ENCODE measurements at places on chromosomes 2 and 18. TPM values are rescaled to one million over a fixed set of nuclear protein-coding genes. Genes with fewer than 3 reads are reported as not detected.

The CNRIP1 gene
- 27.4 TPM for total RNA-seq

The PDCL3 gene
- 9.2 TPM for total RNA-seq

The UGT1A3 gene
- total RNA-seq: not detected

The CYTIP gene
- total RNA-seq: not detected

The BOLL gene
- not detected for total RNA-seq

The PAX3 gene
- 5.8 TPM for total RNA-seq

The VSNL1 gene
- 0.16 TPM for total RNA-seq

The TWIST2 gene
- total RNA-seq: 46.2 TPM

The DUSP11 gene
- 35.8 TPM for total RNA-seq

The L3MBTL4 gene
- 0.49 TPM for total RNA-seq

The KCNG2 gene
- total RNA-seq: not detected

The PTPRN gene
- total RNA-seq: 0.36 TPM

The SLC9A4 gene
- under 0.01 TPM for total RNA-seq

The KCNG3 gene
- total RNA-seq: not detected

The IL18R1 gene
- total RNA-seq: 1.3 TPM

The TMEM17 gene
- 2.1 TPM for total RNA-seq

The TCF4 gene
- total RNA-seq: 215 TPM

The CD8B gene
- total RNA-seq: not detected

The AOX1 gene
- total RNA-seq: 81.1 TPM

The SNORC gene
- total RNA-seq: 1.3 TPM

The HOXD13 gene
- not detected for total RNA-seq

The HAAO gene
- 7.0 TPM for total RNA-seq

The TMEM163 gene
- total RNA-seq: 0.12 TPM

The TDRD15 gene
- not detected for total RNA-seq

The IRS1 gene
- 77.6 TPM for total RNA-seq

The SRD5A2 gene
- 11.4 TPM for total RNA-seq

The CCDC141 gene
- not detected for total RNA-seq

The UGT1A6 gene
- not detected for total RNA-seq

The ABCG5 gene
- not detected for total RNA-seq

The APCDD1 gene
- 511 TPM for total RNA-seq

The SGPP2 gene
- 0.12 TPM for total RNA-seq

The SCN2A gene
- total RNA-seq: 0.36 TPM

The KCNJ3 gene
- total RNA-seq: not detected

The CHRND gene
- not detected for total RNA-seq

The INPP5D gene
- total RNA-seq: 0.36 TPM

The RAPGEF4 gene
- total RNA-seq: 0.61 TPM

The CXCR4 gene
- total RNA-seq: not detected

The YPEL5 gene
- total RNA-seq: 98.1 TPM

The LCT gene
- not detected for total RNA-seq

The PGAP1 gene
- total RNA-seq: 9.2 TPM

The ZNF638 gene
- total RNA-seq: 125 TPM

The ABHD3 gene
- total RNA-seq: 3.4 TPM

The NRBP1 gene
- total RNA-seq: 130 TPM

The SERPINB10 gene
- not detected for total RNA-seq

The LRP1B gene
- 0.32 TPM for total RNA-seq

The GNLY gene
- total RNA-seq: not detected

The NGEF gene
- total RNA-seq: 2.1 TPM

The TWSG1 gene
- 258 TPM for total RNA-seq

The CYS1 gene
- total RNA-seq: 14.2 TPM

The EMX1 gene
- not detected for total RNA-seq

The CHRNG gene
- not detected for total RNA-seq

The RGPD6 gene
- total RNA-seq: 17.5 TPM

The QPCT gene
- 16.6 TPM for total RNA-seq

The CREG2 gene
- under 0.01 TPM for total RNA-seq

Measured in hair follicle dermal papilla cell (primary cell).